ENCODE measurements at places on chromosomes 7 and 10.

GRCh38 chr10:95605163-95605562 lies 44.0 kb upstream of the SORBS1 start:
- no peak for DNase-seq

DNA sequence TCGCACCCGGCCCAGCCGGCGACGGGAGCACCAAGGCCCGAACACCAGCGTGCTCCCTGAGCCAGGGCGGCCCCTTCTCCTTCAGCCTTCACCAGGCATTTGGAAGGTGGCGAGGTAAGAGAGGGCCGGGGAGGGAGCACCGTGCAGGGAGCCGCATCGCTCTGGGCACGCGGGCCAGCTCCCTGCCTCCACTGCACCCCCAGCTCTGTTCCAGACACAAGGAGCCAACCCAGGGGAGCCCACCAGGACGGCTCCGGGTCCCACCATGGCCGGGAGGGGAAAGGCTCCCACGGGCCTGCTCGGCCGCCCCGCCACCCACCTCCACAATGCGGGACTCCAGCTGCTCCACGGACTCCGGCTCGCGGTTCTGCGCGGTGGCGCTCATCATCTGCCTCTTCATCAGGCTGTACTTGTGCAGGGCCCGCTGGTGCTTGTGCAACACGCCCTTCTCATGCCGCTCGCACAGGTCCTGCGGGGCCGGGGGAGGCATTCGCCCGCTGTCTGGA lies 15.1 kb downstream of the NUDT1 start:
- DNase-seq: no peak

- peak; percentile 35 for DNase-seq
Observed at GRCh38 chr10:5434017-5434753, 21.8 kb downstream of the NET1 start.

DNA sequence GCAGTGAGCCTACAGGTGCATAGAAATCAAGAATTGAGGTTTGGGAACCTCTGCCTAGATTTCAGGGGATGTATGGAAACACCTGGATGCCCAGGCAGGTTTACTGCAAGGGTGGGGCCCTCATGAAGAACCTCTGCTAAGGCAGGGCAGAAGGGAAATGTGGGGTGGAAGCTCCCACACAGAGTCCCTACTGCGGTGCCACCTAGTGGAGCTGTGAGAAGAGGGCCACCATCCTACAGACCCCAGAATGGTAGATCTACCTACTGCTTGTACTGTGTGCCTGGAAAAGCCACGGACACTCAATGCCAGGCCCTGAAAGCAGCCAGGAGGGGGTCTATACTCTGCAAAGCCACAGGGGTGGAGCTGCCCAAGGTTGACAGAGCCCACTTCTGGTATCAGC lies 533.5 kb downstream of the GPAM start:
- no peak for DNase-seq

GRCh38 chr10:65622608-65623007 lies 1303.2 kb upstream of the LRRTM3 start:
- DNase-seq: no peak

DNA sequence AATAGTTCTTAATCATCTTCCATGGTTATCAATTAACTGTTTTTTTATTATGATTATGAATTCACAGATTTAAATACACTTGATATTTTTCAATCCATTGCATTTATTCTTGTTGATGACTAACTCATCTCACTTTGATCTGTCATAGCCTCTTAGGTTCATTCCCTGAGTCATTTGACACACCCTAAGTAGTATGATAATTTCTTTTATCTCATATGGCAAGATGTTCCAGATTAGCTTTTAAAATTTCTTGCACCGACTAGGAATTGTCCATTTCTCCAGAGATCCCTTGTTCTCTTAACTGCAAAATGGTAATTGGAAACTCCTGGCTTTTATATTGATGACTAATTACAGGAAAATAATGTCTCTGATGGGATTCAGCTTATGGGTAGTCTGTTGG lies 87.6 kb upstream of the CCDC6 start:
- no peak for DNase-seq

DNA sequence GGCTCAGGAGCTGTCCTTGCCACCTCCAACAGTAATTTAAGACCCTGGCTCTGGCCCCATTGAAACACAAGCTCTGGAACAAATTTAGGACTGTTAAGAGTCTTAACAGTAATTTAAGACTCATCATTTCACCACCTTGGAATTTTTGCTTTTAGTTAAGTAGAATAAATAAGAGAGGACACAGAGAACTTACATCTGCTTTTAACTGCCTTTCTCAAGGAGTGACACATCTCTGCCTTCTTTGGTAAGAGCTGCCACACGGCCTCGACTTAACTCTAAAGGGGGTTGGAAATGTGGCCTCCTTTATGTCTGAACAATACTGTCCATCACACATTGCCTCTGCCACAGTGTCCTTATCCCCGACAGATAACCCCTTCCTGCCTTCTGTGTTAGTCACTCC lies 77.9 kb downstream of the HERPUD2 start:
- DNase-seq: no peak

- no peak for DNase-seq
Observed at GRCh38 chr7:100859856-100860255, 7.3 kb upstream of the TRIP6 start.

DNA sequence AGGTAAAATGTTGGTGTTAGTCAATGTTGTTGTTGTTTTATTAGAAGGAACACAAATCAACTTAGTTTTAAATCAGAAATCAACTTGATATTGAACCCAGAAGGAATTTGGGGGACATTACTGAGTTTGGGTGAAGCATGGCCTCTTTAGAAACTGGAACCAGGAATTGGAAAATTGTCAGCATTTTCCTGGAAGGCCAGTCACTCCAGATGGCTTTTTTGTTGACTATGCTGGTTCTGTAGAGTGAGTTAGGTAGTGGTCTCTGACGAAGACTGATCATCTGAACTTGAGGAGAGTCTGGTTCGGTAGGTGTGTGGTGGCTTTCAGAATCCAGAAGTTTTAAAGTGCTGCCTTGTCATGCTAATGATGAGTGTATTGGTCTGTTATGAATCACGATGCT lies 111.5 kb downstream of the BMPER start:
- DNase-seq: no peak

- no peak for DNase-seq
Observed at GRCh38 chr10:76632767-76633051, 1004.9 kb downstream of the KCNMA1 start.

DNA sequence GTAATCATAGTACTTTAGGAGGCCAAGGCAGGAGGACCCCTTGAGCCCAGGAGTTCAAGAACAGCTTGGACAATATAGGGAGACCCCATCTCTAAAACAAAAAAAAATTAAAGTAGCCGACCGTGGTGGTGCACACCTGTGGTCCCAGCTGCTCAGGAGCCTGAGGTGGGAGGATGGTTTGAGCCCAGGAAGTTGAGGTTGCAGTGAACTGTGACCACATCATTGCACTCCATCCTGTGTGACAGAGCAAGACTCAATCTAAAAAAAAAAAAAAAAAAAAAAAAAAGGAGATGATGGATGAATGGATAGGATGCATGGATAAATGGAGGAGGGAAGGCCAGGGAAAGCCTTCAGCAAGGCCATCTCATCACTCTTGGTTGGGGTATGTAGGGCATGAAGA lies 33.4 kb upstream of the BMPR1A start:
- DNase-seq: no peak

- DNase-seq: no peak
Observed at GRCh38 chr7:76506081-76506440, 4.3 kb upstream of the UPK3B start.

GRCh38 chr7:94442639-94443038 lies 47.9 kb downstream of the COL1A2 start:
- DNase-seq: no peak

Data from MV-4-11 (cell line).